Cardiac septum (tissue), 1 donor: ENCODE measurements at places on chromosomes 12 and 14. TPM values are rescaled to one million over a fixed set of nuclear protein-coding genes. Genes with fewer than 3 reads are reported as not detected.

FAM222A gene
- total RNA-seq = 7.8 TPM

SOAT2 gene
- not detected for total RNA-seq

CCDC184 gene
- 0.67 TPM for total RNA-seq

CLBA1 gene
- 2.7 TPM for total RNA-seq

GPD1 gene
- 5.1 TPM for total RNA-seq

HEBP1 gene
- 44.3 TPM for total RNA-seq

ZNF84 gene
- total RNA-seq = 19.1 TPM

AQP2 gene
- not detected for total RNA-seq

RBM23 gene
- total RNA-seq = 48.1 TPM

LGR5 gene
- not detected for total RNA-seq

IKZF4 gene
- total RNA-seq = 8.4 TPM

DLGAP5 gene
- total RNA-seq = 0.08 TPM

DHRS2 gene
- 0.27 TPM for total RNA-seq

PMCH gene
- total RNA-seq = not detected

GALNT8 gene
- 2.4 TPM for total RNA-seq

KRT86 gene
- total RNA-seq = not detected

MFAP5 gene
- total RNA-seq = 20.8 TPM

WDR89 gene
- 6.9 TPM for total RNA-seq

PROX2 gene
- total RNA-seq = not detected

RHNO1 gene
- 8.3 TPM for total RNA-seq

BLOC1S1 gene
- total RNA-seq = 97.7 TPM

CDKN1B gene
- total RNA-seq = 29.5 TPM

SPIC gene
- total RNA-seq = not detected

RERGL gene
- total RNA-seq = 0.97 TPM

RNASE2 gene
- 0.89 TPM for total RNA-seq

OR4K2 gene
- not detected for total RNA-seq

FGF6 gene
- not detected for total RNA-seq

C14orf93 gene
- 3.7 TPM for total RNA-seq
